ENCODE measurements at places on chromosomes 16 and 17. TPM values are rescaled to one million over a fixed set of nuclear protein-coding genes. Genes with fewer than 3 reads are reported as not detected.

- peaks cover 11% of the 10 kb centered on the region for H3K4me1 ChIP-seq
- no peaks in the 10 kb centered on the region for H3K27me3 ChIP-seq
- H3K4me3 ChIP-seq = no peak overlapping the region
- H3K36me3 ChIP-seq = peaks cover 14% of the 10 kb centered on the region
Observed at GRCh38 chr17:80279895-80280294, 19.2 kb downstream of the RNF213 start.

Gene PRSS8
- not detected for total RNA-seq

DNA sequence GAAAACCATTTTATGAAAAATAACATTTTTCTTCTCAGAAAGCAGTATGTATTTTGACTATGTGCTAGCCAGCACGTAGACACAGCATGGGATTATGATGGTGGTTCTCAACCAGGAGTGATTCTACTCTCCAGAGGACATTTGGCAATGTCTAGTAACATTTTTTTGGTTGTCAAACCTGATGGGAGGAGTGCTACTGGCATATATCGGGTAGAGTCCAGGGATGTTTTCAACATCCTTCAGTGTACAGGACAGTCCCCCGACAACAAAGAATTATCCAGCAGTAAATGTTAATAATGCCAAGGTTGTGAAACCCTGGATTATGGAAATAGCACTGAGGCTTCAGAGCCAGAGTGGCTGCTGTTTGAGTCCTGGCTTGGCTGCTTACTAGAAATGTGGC lies 27.7 kb downstream of the AP2B1 start:
- DNase-seq = no peak
- H3K36me3 ChIP-seq = peaks cover 15% of the 10 kb centered on the region

DNA sequence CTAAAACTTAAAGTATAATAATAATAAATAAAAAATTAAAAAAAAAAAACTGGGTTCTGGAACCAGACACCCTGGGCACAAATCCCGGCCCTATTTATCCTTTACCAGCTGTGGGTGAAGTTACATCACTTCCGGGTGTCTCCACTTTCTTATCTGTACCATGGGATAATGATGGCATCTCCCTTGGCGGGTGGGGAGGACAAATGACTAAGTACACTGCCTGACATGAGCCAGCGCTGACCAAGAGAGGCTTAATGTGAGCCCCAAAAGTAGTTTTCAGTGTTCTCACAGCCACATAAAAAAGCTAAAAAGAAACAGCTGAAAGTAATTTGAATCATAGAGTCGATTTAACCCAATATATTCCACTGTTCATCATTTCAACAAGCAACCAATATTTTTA lies 424.9 kb downstream of the SOX9 start:
- no peaks in the 10 kb centered on the region for H3K4me1 ChIP-seq
- no peak overlapping the region for H3K4me3 ChIP-seq
- H3K36me3 ChIP-seq = no peaks in the 10 kb centered on the region
- DNase-seq = no peak
- no peaks in the 10 kb centered on the region for H3K27me3 ChIP-seq

Gene CA4
- total RNA-seq = 0.55 TPM

DNA sequence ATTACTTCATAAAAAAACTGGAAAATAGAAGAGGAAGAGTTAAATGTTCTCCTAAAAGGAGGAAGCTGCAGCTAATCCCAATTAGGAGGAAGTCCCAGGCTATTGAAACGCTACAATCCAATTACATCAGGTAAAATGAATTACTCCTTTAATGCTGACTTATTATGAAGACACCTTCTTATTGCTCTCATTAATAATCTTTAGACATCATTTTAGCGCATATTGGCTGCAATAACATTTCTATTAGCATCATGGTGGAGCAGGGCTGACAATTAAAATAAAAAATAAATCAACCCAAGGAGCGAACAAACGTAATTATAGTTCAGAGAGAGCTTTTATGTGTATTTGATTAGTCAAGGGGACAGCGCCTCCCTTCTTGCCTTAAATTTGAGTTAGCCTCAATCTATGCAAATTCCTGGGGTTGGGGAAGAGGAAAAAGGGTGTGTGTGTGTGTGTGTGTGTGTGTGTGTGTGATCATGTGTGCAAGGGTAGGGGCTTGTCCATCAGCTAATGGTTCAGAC lies 109.0 kb upstream of the IRX6 start:
- no peaks in the 10 kb centered on the region for H3K4me1 ChIP-seq
- no peak overlapping the region for H3K4me3 ChIP-seq
- DNase-seq = no peak
- H3K36me3 ChIP-seq = no peaks in the 10 kb centered on the region
- no peaks in the 10 kb centered on the region for H3K27me3 ChIP-seq
- H3K27ac ChIP-seq = no peak overlapping the region

DNA sequence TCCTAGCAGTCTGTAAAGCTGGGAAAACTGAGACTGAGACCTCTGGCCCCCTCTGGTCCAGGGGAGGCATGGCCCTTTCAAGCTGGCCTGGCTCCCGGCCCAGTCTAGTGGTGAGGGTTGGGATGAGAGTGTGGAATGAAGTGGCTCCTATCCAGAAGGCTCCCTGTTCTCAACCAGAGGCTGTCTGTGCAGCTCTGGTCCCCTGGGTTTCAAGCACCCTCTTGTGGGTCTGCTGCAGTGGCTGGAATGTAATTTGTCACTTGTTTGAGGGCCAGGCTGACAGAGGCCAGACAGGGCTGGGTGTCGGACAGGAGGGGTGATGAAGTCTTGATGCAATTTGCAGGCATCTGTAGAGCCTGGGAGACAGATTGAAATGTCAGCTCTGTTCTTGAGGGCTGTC lies 22.1 kb upstream of the PHF12 start:
- H3K4me1 ChIP-seq = no peaks in the 10 kb centered on the region
- no peaks in the 10 kb centered on the region for H3K36me3 ChIP-seq
- no peak overlapping the region for H3K4me3 ChIP-seq
- no peak for DNase-seq
- no peaks in the 10 kb centered on the region for H3K27me3 ChIP-seq

Gene CCL3
- total RNA-seq = 2.1 TPM

Gene LRRC37A3
- 4.5 TPM for total RNA-seq

DNA sequence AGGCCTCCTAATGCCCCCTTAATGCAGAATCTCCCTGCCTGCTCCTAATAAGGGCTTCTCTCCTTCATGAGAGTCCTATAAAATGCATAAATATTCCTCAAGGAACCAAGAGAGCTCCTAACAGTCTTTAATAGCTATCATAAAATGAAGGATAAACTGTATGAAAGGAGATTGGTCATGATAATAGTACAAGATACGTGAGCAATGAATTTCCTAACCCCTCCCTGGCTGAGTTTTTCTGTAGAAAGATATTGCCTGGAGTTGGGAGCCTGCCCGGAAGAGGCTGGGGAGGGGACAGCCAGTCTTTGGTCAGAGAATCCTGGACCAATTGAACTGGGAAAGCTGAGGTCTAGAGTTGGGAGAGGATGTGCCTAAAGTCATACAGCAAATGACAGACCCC lies 321.9 kb upstream of the CDH5 start:
- no peak overlapping the region for H3K27ac ChIP-seq
- H3K27me3 ChIP-seq = no peaks in the 10 kb centered on the region
- no peak for DNase-seq
- H3K4me1 ChIP-seq = no peaks in the 10 kb centered on the region
- H3K4me3 ChIP-seq = no peak overlapping the region
- no peaks in the 10 kb centered on the region for H3K36me3 ChIP-seq

- H3K36me3 ChIP-seq = peaks cover 17% of the 10 kb centered on the region
- no peak for DNase-seq
- H3K27ac ChIP-seq = peak overlapping the region; percentile 18
- no peaks in the 10 kb centered on the region for H3K27me3 ChIP-seq
Observed at GRCh38 chr16:53219795-53220454, 165.1 kb downstream of the CHD9 start.

Gene HS3ST6
- not detected for total RNA-seq

GRCh38 chr16:12706628-12707027 lies 97.1 kb downstream of the CPPED1 start:
- no peak overlapping the region for H3K4me3 ChIP-seq
- no peaks in the 10 kb centered on the region for H3K4me1 ChIP-seq
- H3K36me3 ChIP-seq = no peaks in the 10 kb centered on the region
- H3K27me3 ChIP-seq = no peaks in the 10 kb centered on the region

GRCh38 chr16:10016752-10017151 lies 165.5 kb downstream of the GRIN2A start:
- H3K36me3 ChIP-seq = no peaks in the 10 kb centered on the region
- H3K4me3 ChIP-seq = no peak overlapping the region
- H3K4me1 ChIP-seq = no peaks in the 10 kb centered on the region
- H3K27ac ChIP-seq = no peak overlapping the region

GRCh38 chr17:8122422-8122923 lies 1.4 kb downstream of the HES7 start:
- no peaks in the 10 kb centered on the region for H3K36me3 ChIP-seq
- no peak for DNase-seq
- peaks cover 53% of the 10 kb centered on the region for H3K4me1 ChIP-seq
- H3K27me3 ChIP-seq = peaks cover 6% of the 10 kb centered on the region
- H3K4me3 ChIP-seq = no peak overlapping the region

- no peak overlapping the region for H3K4me3 ChIP-seq
- H3K4me1 ChIP-seq = no peaks in the 10 kb centered on the region
- no peaks in the 10 kb centered on the region for H3K36me3 ChIP-seq
- no peak for DNase-seq
- no peak overlapping the region for H3K27ac ChIP-seq
- H3K27me3 ChIP-seq = no peaks in the 10 kb centered on the region
Observed at GRCh38 chr17:29197516-29198272, 17.5 kb upstream of the MYO18A start.

Gene GABARAP
- 1,049 TPM for total RNA-seq

Gene MPP3
- 10.6 TPM for total RNA-seq

Gene CES1
- 13.1 TPM for total RNA-seq

DNA sequence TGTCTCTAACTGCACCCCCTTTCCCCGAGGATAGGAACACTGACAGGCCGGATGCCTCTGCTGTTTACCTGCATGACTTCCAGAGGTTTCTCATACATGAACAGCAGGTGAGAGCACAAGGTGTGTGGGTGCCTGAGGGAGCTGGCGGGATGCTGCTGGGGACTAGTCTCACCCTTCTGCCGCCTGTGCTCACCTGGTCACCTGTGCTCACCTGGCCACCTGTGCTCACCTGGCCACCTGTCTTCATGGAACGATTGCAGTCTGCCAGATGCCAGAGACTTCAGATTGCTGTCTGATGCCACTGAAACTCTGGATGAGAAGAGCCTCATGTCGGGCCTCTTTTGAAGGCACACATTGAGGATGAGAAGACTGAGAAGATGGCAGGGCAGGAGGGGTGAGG lies 104.1 kb downstream of the PLCG2 start:
- H3K36me3 ChIP-seq = no peaks in the 10 kb centered on the region
- no peak overlapping the region for H3K27ac ChIP-seq
- no peak for DNase-seq
- no peaks in the 10 kb centered on the region for H3K4me1 ChIP-seq
- no peak overlapping the region for H3K4me3 ChIP-seq
- no peaks in the 10 kb centered on the region for H3K27me3 ChIP-seq

Data from adrenal gland (tissue), 19 donors.